ENCODE measurements at places on chromosomes 1 and 21.

DNA sequence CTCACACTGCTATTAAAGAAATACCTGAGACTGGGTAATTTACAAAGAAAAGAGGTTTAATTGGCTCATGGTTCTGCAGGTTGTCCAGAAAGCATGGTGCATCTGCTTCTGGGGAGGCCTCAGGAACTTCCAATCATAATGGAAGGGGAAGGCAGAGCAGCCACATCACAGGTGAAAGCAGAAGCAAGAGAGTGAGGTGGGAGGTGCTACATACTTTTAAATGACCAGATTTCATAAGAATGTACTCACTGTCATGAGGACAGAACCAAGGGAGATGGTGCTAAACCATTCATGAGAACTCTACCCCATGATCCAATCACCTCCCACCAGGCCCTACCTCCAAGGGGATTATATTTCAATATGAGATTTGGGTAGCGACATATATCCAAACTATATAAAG lies 55.7 kb downstream of the MRPL39 start:
- DNase-seq: no peak

DNA sequence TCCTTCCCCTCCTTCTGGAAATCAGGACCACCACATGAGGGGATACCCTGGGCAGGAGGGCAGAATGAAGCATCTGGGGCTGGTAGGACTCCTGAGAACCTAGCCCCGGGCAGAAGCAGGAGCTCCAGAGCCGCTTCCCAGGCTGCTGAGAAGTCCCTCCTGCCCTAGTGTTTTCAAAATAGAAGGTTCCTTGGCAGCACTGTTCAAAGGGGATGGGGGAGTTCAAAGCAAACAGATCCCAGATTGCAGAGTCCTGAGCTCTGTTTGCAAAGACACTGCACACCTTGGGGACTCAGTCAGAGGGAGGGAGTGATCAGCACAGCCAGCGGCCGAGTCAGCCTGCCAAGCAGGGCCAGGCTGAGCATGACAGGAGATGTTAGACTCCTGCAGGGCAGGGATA lies 177.8 kb downstream of the PTPRU start:
- DNase-seq: no peak

- DNase-seq: no peak
Observed at GRCh38 chr1:28370239-28371009, 884 bp downstream of the PHACTR4 start.

DNA sequence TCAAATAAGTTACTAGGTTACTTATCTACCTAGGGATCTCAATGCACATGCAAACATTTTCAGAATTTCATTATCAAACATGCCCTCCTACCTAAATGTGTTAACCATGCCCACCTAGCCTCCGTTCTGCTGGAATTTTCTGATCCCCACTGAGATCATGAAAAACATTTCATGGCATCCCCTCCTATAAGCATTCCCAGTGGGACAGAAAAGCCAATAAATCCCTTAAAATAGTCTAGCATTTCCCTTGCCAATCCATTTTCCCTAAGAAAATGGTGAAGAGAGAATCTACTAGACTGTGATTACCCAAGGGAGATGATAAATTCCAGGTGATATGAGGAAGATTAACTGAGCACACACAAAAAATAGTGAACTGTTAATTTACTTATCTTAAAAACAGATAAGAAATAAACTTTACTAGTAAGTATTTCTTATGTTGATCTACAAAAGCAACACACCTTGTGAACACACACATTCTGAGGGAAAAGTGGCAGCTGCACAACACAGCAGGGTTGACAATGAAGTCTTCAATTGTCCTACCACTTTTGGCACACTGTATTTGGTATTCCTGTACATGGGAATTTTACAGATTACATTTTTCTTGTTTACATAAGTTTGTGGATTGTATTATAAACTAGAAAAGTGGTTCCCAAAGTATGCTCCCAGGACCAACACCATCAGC lies 49.6 kb downstream of the ARID4B start:
- DNase-seq: no peak

DNA sequence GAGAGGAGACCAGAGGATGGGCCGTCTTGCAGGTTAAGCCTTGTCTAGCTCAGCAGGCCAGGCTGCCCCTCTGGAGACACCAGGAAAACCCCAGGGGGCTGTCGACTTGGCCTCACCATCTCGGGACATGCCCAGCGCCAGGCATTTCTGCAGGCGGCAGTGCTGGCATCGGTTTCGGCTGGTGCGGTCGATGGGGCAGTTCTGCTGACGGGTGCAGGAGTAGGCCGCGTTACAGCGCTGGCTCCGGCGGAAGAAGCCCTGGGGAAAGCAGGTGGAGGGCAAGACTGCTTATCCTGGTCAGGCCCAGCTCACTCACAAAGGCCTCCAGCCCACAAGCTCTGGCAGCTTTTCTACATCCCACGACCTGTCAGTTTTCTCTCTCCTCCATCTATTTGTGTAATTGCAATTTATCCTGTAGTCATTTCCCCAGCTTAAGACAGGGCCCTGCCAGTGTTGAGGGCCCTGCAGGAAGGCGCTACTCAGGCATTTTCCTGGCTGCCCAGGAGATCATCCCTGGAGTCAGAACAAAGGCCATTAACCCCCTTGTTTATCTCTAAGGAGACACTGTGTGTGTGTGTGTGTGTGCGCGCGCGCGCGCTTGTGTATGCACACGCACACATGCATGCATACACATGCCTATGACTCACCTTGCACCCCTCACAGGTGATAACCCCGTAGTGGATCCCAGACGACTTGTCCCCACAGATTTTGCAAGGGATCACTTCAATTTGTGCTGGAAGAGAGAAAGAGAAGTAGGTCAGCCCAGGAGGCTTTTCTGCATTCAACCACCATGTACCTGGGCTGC lies 11.5 kb upstream of the LINGO4 start:
- no peak for DNase-seq

DNA sequence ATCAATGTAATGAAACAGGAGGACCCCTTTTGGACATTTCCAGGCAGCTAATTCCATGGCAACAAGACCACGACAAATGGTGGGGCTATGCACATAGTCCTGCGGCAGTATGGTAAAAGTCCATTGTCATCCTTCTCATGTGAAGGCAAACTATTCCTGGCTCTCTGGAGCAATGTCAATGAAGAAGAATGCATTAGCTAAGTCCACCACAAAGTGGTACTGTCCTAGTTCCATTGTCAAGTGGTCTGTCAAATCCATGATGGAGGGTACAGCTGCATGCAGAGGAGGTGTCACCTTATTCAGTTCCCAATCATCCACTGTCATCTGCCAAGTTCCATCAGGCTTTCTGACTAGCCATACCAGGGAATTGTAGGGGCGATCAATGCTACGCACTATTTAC lies 110.1 kb downstream of the GDAP2 start:
- no peak for DNase-seq

GRCh38 chr21:27804515-27804914 lies 837.6 kb upstream of the ADAMTS5 start:
- no peak for DNase-seq

GRCh38 chr21:45082736-45083135 lies 8.4 kb downstream of the ADARB1 start:
- DNase-seq: no peak

DNA sequence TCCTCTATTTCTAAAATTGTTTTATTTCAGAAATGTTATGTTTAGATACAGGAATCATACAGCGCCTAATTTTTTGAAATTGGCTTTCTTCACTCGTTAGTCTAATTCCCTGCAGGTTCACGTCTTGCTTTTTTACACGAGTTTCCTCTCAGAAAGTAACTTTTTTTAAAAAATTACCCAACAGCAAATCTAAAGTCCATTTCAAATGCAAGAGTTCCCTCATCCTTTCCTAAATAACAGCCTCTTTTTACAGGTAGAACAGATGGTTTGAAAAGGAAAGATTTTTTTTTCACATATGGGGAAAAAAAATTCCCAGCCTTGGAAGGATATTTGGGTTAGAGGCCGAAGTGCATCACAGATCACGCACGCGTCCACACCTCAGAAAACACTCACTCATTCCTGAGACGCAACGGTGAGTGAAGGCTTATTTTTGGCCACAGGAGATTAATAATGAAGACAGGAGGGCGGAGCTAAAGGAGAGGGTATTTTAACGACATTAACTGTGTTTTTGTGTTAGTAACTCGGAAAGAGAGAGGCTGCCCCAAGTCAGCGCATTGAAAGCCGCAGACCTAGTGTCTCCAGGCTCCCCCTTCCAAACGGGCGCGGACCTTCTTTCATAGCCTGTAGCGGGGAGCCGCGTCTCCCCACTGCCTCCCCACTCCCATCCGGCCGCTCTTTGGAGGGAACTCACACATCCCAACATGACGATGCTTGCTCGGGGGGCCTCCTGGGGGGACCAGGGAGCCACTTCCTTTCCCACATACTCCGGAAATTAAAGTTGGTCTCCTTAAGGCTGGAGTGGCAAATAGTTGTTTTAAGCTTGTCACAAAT lies 969 bp upstream of the RIPK4 start:
- DNase-seq: no peak

DNA sequence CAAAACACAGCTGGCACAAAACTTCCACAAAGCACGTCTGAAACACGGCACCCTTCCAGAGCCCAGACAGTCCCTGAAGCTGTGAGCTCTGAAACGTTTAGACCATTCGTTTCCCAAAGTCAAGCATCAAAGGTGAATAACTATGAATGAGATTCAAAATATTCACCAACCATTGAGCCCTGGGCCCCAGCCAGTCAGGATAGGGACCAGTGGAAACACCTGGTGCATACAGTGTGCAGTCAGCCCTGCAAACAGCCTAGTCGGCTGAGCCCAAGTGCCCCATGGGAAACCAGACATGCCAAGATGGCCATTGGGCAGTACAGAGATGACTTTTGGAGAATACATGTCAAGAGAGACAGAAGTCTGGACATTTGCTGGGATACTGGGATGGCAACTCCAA lies 90.4 kb upstream of the EDN2 start:
- no peak for DNase-seq

DNA sequence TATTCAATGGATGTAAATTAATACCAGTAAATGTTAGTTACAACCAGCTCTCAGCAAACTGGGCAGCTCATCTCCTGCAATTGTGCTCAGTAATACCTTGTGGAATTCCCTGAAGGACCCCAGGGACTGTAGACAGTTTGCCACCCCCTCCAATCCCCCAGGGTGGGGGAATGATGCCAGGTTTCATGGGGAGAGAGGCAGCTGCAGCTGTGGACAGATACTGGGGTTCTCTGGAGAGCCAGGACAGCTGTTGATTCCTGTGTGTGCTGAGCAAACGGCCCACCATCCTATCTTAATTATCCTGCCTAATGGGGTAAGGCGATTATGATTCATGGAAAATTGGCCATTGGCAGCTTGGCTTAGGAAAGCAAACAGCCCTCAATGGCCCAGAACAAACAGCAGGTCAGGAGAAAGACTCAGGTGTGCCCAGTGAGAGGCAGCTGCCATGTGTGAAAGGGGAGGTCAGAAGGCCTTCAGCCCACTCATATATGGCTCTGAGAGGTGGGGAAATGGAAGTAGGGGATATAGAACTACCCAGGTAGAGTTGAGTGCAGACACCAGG lies 148.9 kb upstream of the CTTNBP2NL start:
- DNase-seq: no peak
